ENCODE measurements at places on chromosomes 3 and 15.
A peak's percentile ranks its signal among the peaks of the same experiment; 100 is the strongest.

- DNase-seq = no peak
Measured at GRCh38 chr3:72510247-72510646, 338.0 kb downstream of the SHQ1 start.

DNA sequence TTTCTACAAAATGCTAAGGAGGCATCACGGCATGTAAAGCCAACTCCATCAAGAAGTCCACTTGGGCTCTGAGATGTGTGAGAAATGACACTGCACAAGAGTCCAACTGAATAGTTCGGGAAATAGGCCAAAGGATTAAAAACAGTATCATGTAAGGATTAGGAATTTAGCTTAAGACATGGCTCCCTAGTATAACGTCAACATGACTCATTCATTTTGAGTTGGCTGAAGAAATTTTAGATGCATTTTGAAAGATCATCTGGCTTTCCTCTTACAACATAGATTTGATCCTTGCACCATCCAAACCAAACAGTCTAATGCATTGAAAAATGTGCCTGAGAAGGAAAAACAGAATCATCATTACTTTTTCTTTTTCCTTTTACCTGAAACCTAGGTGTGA, 109.3 kb upstream of the MME start:
- no peak for DNase-seq

- DNase-seq = no peak
Measured at GRCh38 chr3:72601060-72601459, 247.2 kb downstream of the SHQ1 start.

- no peak for DNase-seq
Measured at GRCh38 chr3:23825802-23826201, 20.0 kb downstream of the UBE2E1 start.

DNA sequence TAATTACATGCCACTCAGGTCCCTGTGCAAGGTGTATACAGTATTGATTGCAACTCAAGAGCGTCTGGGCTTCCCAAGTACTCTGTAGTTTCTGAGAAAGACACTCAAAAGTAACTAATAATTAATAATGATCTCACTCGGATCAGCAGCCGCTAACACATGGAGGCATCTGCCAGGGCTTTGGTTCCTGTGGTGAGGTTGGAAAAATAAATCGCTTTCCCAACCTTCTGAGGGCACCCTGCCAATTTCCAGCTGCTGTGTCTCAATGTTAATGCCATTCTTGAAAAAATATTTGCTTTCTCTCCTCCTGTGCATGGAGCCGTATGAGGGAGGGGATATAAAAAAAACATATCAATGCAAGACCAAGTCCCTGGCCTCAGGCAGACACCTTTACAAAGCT, 116.5 kb upstream of the SLC2A2 start:
- no peak for DNase-seq

DNA sequence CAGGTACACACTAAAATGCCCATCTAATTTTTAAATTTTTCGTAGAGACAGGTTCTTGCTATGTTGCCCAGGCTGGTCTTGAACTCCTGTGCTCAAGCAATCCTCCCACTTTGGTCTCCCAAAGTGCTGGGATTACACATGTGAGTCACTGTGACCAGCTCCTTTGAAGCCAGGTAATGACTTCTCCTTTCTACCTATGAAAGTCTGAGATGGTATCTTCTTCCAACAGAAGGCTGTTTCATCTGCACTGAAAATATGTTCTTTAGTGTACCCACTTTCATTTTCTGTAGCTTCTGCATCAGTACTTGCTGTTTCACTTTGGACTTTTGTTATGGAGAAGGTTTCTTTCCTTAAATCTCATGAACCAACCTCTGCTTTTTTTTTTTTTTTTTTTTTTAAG, 8.8 kb downstream of the OIP5 start:
- no peak for DNase-seq

GRCh38 chr3:66405701-66406091, 95.1 kb downstream of the LRIG1 start:
- DNase-seq = no peak

GRCh38 chr3:94024385-94024784, 4.0 kb downstream of the STX19 start:
- DNase-seq = no peak

DNA sequence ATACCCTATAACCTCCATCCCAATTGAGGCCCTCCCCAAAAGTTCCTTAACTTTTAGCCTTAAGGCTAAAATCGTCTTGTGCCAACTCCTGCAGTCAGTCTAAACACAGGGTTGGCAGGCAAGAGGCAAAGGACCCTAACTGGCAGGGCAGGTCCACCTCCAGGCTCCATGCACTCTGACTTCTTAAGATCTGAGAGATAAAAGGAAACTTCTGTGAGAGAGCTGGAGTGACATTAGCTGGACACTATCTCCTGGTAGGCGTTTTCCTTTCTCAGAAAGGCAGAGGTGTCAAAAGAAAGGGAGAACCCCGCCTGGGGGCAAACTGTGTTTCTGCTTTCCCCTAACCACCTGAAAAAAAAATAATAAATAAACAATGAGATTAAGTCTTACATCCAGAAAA, 3.6 kb downstream of the CHSY1 start:
- no peak for DNase-seq

DNA sequence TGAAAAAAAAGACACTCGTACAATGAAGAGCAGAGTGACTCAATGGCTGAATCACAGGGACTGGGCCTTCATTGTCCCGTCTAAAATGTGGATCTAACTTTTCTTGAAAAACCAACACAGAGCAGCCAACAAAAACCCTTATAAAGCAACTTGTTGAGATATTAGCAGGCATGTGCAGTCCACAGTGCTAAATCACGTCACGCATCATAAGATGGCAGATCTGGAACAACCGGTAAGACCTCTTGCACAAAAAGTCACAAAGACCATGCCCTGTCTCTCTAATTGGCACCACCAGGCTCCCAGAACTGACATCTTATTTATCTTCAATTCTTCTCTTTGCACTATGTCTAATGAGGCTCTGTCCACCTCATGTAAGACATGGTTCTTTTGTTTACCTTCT, 177.0 kb downstream of the MAGI1 start:
- DNase-seq = no peak

GRCh38 chr15:71780115-71780976, 30.0 kb upstream of the NR2E3 start:
- DNase-seq = peak; percentile 59

DNA sequence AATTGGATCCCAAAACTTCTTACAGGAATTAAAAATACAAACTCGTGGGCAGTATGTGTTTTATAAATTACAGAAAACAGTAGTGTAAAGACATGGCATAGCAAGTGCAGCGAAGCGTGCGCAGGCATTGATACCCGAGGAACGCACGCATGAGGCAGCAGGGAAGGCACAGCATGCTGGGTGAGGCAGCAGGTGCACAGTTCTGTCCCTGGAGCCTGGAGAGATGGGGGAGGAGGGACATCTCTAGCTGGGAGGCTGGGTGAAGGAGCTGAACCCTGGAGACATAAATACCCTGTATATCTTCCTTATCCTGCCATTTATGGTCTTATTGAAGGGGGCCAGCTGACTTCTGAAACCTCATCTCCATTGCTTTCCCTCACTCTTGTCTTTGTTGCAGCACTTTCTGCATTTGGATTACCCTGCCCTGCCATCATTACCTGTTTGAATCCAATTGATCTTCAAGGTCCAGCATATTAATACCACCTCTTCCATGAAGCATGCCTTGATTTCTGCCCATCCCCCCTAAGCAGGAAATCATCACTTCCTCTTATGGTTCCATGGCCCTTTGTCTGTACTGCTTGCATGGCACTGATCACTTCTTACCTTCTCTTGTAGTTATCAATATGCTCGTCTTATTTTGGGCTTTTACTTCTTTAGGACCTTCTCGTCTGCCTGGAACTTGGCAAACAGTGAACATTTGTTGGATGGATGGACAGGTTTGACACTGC, 20.5 kb downstream of the LPP start:
- DNase-seq = no peak

DNA sequence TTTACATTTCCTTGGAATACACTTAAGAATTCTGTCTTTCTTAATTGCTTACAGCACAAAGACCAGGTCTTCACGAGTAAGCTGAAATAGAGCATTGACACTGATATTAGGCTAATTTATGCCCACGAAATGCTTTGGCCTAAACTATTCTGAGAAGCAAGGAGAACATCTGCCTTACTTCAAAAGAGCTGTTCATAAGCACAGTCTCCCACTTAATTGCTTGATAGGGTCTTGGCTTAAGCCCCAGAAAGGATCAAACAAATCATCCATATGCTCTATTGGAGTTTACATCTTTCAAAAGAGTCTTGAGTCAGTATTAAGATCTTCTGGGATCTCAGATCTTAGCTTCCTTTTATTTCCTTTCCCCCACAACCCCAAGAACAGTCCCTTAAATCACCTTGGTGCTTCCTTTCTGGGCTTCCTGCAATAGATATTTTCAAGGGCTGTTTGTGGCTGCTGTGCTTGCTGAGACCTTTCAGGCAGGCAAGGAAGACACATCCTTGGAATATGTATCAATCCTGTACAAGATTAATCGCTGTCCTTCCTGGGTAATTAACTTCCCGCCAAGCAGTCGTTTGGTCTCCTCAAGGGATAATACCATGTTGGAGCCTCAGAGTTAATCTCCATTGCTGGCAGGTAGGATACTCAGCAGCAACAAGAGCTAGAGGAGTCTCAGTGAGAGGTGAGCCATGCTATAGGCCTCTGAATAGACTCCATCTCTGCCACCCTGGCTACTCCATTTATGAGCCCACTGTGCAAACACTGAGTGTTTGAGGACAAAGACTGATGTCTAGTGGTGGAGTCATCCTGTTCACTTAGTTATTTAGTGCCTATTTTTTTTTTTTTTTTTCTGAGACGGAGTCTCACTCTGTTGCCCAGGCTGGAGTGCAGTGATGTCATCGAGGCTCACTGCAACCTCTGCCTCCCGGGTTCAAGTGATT, 37.1 kb downstream of the TMEM158 start:
- no peak for DNase-seq

GRCh38 chr15:32873284-32874114, 155.7 kb downstream of the GREM1 start:
- no peak for DNase-seq

DNA sequence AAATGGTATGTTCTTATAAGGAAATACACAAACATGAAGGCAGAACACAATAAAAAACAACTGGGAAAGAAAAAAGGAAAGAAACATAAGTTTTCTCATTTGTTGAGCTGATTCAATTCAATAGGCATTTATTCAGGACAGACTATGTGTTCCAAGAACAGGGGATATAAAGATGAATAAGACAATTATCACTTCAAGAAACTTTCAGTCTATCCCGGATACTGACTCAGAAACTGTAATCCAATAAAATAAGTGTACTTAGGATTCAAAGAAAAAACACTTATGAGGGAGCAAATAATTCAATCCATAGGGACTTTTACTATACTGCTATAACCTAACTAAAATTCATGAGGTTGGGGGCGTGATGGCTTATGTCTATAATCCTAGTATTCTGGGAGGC, 3.5 kb upstream of the POPDC2 start:
- no peak for DNase-seq

GRCh38 chr15:66429546-66429945, 42.8 kb downstream of the MAP2K1 start:
- no peak for DNase-seq

DNA sequence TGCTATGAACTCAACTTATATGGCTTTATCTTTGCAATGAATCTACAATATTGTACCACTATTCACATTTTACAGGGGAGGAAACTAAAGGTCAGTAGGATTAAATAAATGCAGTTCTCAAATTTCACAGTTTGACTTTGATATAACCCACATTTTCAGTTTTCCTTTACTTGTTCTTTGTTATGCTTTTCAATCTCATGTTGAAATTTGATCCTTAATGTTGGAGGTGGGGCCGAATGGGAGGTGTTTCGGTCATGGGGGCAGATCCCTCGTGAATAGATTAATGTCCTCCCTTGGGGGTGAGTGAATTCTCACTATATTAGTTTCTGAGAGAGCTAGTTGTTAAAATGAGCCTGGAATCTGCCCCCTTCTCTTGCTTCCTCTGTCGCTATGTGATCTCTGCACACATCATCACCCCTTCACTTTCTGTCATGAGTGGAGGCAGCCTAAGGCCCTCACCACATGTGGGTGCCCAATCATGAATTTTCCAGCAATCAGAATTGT, 44.7 kb downstream of the CD200 start:
- DNase-seq = no peak

GRCh38 chr15:61367953-61368352, 138.9 kb upstream of the RORA start:
- DNase-seq = peak; percentile 6

- DNase-seq = no peak
Measured at GRCh38 chr15:77739591-77740378, 107.1 kb upstream of the LINGO1 start.

DNA sequence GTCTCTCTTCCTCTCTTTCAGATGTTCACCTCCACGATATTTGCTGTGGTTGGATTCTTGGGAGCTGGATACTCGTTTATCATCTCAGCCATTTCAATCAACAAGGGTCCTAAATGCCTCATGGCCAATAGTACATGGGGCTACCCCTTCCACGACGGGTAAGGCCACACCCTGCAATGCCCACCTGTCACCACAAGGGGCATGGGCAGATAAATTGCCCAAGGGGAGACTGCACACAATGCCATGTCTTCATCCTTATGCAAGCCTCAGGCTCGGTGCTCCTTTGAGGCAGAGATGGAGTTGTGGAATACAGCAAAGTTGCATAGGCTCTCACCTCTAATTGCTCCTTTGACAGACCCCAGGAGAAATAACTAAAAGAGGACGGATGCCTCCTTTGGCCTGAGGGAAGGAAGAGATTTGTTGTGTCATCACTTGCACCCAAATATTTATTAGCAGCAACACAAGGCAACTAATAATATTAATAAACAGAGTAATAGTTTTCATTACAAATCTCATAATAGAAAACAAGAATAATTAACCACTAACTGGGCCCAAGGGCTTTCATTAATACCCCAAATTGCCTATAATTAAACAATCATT, 13.2 kb downstream of the TM4SF4 start:
- peak; percentile 79 for DNase-seq

GRCh38 chr3:177449360-177450006, 252.2 kb upstream of the TBL1XR1 start:
- DNase-seq = peak; percentile 44

DNA sequence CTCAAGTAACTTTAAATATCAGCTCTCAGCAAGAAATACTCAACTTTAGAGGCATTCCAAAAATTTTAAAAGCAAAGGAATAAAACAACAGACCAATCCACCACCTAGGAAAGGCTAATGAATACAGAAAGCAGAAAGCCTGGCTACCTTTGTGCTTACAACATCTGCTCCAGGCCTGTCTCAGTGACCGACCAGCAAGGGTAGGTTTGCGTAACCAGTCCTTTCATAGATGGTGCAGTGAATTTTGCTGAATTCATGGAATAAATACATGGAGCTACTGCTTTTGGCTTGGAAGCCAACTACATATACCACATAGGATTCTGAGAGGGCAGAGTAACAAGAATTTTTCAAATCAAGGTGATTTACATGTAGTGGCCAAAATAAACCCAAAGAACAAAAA, 27.2 kb downstream of the ETV5 start:
- no peak for DNase-seq
